ENCODE measurements at places on chromosomes 3 and 15. TPM values are rescaled to one million over a fixed set of nuclear protein-coding genes. Genes with fewer than 3 reads are reported as not detected.
A peak's percentile ranks its signal among the peaks of the same experiment; 100 is the strongest.

- H3K27ac ChIP-seq, result peak overlapping the region; percentile 87
- no peaks in the 10 kb centered on the region for H3K36me3 ChIP-seq
- H3K4me3 ChIP-seq, result peak overlapping the region; percentile 89
- no peaks in the 10 kb centered on the region for H3K27me3 ChIP-seq
- DNase-seq, result peak; percentile 70
Observed at GRCh38 chr3:134249935-134250716, 533 bp downstream of the RYK start.

DNA sequence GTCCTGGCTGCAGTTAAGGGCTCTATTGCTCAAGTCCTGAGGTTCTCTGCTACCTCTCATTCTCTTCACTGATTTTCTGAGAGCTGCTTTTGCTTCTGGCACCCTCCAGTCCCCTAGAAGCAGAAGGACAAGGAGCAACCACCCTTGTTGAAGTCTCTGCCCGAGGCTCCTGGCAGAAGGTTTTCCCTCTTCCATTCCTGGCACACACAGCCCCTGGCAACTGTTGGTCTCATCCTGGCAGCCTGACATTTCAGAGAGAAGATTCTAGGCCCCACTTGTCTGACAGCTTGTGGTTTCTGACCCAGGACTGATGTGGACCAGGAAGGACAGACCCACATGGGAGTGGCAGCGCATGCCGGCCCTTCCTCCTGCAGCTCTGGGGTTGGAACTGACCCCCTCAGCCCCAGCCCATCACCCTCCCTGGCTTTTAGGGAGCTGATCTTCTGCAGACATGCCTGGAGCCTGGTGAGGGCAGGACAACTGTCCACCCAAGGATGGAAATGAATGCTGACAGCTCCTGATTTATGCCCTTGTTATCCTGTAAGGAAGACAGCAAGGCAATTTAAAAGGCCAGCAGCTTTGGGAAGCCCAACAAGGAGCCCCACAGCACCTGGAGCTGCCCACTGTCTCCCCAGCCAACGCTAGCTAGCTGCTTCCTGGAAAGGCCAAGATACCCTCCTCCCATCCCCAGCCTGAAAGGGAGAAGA, 13.0 kb upstream of the NTRK3 start:
- no peak for DNase-seq
- H3K4me3 ChIP-seq, result no peak overlapping the region
- no peaks in the 10 kb centered on the region for H3K4me1 ChIP-seq
- H3K36me3 ChIP-seq, result no peaks in the 10 kb centered on the region
- H3K27me3 ChIP-seq, result peaks cover 41% of the 10 kb centered on the region

DNA sequence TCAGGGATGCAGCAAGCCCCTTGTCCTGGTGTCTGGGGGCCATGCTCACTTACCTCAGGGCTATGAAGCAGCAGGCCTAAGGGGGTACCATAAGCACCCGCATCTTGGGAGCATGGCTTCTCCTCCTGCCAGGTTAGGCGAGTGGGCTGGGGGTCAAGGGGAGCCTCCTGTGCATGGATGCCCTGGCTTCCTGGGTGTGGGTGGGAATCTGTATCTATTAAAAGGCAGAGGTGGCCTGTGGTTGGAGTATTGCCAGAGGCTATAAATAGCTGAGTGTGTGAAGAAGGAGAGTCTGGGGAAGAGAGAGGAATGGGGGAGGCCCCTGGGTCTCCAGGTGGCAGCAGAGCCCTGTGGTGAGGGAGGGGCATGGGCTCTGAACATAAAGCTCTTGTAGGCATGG, 19.5 kb downstream of the ACVR2B start:
- no peak for DNase-seq
- H3K4me1 ChIP-seq, result no peaks in the 10 kb centered on the region
- no peaks in the 10 kb centered on the region for H3K27me3 ChIP-seq
- no peak overlapping the region for H3K27ac ChIP-seq

DNA sequence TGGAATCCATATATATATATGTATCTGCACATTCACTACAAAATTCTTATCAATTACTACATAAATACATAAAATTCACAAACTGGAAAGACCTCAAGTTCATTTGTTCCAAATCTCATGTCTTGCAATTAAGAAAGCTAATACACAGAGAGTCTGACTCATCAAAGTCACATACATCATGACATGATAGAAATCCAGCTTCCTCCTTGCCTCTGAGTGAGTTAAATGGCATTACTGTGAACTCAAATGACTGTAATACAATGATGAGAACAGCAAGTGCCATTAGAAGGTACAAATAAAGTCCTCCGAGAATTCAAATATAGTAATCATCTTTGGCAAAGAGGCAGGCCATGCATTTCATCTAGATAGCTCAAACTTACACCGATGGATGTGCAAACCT, 55.1 kb upstream of the AGTR1 start:
- H3K27ac ChIP-seq, result peak overlapping the region; percentile 39
- H3K4me3 ChIP-seq, result no peak overlapping the region
- DNase-seq, result no peak
- H3K27me3 ChIP-seq, result no peaks in the 10 kb centered on the region

Gene SLC25A20
- 142 TPM for total RNA-seq

Gene PLA2G4D
- total RNA-seq, result 1.2 TPM

Gene MYRIP
- 8.8 TPM for total RNA-seq

Gene PLSCR4
- 76.3 TPM for total RNA-seq

Gene NSMCE3
- total RNA-seq, result 1.2 TPM

Gene CALML4
- total RNA-seq, result 7.6 TPM

Gene SOX14
- total RNA-seq, result not detected

Gene ZBTB38
- 81.3 TPM for total RNA-seq

Gene TM6SF1
- total RNA-seq, result not detected

Gene FBXO40
- not detected for total RNA-seq

Gene TRIM42
- not detected for total RNA-seq
